ENCODE measurements at places on chromosomes 13 and 19.
A peak's percentile ranks its signal among the peaks of the same experiment; 100 is the strongest.

GRCh38 chr13:25295228-25295627, 6.2 kb upstream of the NUP58 start:
- no peak for DNase-seq

- DNase-seq = no peak
Measured at GRCh38 chr13:25225970-25226369, 53.9 kb upstream of the AMER2 start.

DNA sequence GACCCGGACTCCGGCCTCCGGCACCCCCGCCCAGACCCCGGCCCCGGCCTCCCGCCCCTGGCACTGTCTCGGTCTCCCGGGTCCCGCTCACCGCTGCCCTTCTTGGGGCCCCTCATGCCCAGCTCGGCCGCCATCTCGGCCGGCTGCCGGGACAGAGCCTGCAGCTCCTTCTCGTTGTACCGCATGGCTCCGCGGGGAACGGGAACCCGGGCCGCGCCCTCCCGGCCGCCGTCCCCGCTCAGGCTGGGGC, 140 bp downstream of the PLEKHJ1 start:
- DNase-seq = no peak

DNA sequence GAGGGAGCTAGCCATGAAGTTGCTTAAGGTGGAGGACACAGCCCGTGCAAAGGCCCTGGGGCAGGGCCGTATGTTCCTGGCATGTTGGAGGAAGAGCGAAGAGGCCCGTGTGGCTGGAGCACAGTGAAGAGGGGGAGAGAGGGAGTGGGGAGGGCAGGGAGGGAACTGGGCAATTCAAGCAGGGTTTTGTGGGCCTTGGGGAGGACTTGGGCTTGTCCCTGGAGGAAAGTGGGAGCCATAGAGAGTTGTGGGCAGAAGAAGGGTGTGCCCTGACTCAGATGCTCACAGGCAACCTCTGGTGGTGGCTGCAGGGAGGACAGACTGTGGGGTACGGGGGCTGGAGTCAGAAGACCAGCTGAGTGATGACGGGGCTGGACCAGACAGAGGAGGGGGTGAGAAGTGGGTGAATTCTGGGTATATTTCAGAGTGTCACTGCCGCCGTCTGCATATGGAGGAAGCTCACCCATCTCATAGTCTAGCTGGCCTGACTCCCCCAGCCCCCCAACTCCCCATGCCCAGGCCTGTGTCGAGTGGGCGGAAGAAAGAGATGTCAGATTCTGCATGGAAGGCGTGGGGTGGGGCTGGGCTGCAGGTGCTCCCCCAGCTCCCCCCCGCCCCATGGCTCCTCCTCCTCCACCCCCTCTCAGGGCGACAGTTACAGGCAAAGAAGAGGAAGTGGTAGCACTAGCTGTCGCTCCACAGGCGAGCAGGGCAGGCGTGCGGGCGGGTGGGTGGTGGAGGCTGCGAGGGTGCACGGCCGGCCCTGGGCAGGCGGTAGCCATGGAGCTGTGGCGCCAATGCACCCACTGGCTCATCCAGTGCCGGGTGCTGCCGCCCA, at the start of gene VAV1:
TSS of gene VAV1 (plus strand) at position 681 of the 838 bp plus-strand sequence. CDS start at position 781, 100 bp downstream.
- peak; percentile 55 for DNase-seq

GRCh38 chr19:5480427-5480836, 25.2 kb downstream of the ZNRF4 start:
- DNase-seq = no peak

- no peak for DNase-seq
Measured at GRCh38 chr19:5107432-5108122, 138.7 kb downstream of the KDM4B start.

DNA sequence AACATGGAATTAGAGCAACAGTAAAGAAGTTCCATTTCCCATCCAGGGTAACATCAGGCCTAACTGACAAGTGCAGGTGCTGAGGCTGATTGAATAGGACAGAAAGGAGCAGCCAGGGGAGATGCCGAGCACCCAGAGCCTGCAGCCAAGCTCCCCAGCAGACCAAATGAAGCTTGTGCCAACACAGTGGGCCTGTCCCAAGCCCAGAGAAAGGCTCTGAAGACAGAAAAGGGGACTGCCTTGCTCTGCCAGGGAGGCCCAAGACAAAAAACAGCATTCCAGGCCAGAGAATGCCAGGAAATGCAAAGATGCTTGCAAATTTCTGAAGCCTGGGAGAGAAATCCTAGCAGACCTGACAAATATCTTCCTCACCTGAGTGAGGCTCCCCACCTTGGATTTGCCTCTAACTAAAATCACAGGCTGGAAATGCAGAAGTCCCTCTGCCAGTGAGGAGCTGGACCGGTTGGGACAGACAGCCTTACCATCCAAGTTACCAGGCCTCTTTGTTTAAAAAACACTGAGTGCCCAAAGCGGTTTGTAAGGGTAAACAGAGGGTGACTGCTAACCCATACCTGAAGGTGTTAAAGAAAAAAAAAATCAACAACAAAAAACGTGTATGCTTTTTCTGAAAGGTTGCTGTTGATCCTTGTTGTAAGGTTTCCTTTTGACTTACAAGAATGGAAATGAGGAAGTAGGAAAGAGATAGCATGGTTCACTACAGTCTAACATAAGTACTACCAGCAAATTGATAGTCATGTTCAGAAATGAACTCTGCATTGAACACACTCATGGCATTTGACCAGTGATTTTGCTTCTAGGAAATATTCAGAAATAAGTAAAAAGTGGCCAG, 11.8 kb upstream of the HMGB1 start:
- DNase-seq = no peak

GRCh38 chr19:5143471-5144411, 174.8 kb downstream of the KDM4B start:
- DNase-seq = no peak

- no peak for DNase-seq
Measured at GRCh38 chr13:26855071-26855470, 94.5 kb upstream of the GPR12 start.

DNA sequence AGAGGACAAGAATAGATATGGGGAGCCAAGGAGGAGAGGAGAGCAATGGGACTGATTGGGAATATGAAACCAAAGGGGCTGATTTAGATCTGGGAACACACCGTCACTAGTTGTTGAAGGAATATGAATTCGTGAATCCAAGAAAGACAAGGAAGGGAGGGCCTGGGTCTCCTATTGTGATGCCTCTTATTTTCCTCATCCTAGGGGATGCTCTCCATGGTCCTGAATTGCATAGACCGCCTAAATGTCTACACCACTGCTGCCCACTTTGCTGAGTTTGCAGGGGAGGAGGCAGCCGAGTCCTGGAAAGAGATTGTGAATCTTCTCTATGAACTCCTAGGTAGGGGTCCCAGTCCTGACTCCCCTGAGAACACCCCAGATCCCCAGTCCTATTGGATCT, 21.5 kb downstream of the RYR1 start:
- no peak for DNase-seq

DNA sequence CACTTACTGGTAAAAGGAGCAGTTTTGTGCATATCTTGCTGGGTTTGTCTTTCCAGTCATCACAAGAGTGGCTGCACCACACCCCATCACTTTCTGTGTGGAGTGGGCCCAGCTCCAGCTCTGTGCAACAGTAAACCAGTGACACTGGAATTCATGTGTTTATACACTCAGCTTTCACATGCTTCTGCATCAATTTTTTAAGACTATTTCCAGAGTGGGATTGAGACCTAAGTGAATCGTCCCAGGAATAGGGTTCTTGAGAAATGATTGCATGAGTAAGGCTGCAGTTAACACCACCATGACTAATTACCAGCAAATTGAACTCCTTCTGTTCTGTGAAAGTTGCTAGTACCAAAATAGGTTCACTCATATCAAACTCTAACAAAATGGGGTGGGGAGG, 5.3 kb upstream of the CFAP97D2 start:
- DNase-seq = no peak

DNA sequence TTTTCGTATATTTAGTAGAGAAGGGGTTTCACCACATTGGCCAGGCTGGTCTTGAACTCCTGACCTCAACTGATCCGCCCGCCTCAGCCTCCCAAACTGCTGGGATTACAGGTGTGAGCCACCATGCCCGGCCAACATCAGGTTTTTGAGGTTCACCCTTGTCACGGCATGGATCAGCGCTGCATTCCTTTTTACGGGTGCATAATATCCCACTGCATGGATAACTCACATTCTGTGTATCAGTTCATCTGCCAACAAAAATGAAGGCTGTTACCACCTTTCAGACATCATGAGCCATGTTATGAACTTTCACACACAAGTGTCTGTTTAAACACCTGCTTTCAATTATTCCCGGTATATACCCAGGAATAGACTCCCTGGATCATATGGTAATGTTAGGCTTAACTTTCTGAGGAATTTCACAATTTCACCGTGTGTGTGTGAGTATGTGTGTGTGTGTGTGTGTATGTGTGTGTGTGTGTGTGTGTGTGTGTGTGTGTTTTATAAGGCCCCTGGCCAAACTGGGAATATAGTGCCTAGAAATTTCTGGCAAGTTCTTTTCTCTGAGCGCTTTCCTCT, 52.2 kb downstream of the AP1M1 start:
- no peak for DNase-seq

DNA sequence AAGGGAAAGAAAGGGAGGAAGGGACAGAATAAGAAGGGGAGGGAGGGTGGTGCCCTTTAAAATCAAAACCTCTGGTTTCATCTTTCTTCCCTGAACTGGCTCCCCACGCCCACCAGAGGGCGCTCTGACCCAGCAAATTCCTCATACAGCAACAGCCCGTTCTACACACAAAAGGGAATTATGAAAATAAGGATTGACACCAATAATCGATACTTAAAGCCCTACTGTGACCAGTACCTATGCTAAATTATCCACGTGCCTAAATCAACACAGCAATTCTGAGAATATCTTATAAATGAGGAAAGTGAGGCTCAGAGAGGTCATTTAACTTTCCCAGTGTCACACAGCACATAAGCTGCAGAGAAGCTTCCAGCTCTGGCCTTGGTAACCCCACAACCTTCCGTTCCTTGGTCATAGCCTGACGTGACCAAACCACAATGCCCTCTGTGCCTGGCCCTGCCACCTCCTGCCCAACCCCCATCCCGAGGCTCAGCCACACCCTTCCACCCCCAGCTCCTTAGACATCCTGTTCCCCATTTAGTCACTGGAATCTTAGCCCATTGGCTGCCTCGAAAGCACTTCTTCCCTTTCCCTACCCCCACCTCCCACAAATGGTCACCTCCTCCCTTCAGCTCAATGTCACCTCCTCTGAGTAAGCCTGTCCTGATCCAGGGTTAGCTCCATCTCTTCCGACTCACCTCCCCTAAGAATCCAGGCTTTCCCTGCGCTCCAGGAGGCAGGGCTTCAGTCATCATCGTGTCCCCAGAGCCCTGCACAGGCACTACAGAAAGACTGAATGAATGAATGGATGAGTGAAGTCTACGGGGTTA, 34.2 kb upstream of the PNMA8B start:
- DNase-seq = no peak

- DNase-seq = no peak
Measured at GRCh38 chr13:83007226-83007625, 875.0 kb downstream of the SLITRK1 start.

GRCh38 chr13:73870970-73871935, 263.0 kb downstream of the KLF12 start:
- DNase-seq = no peak

DNA sequence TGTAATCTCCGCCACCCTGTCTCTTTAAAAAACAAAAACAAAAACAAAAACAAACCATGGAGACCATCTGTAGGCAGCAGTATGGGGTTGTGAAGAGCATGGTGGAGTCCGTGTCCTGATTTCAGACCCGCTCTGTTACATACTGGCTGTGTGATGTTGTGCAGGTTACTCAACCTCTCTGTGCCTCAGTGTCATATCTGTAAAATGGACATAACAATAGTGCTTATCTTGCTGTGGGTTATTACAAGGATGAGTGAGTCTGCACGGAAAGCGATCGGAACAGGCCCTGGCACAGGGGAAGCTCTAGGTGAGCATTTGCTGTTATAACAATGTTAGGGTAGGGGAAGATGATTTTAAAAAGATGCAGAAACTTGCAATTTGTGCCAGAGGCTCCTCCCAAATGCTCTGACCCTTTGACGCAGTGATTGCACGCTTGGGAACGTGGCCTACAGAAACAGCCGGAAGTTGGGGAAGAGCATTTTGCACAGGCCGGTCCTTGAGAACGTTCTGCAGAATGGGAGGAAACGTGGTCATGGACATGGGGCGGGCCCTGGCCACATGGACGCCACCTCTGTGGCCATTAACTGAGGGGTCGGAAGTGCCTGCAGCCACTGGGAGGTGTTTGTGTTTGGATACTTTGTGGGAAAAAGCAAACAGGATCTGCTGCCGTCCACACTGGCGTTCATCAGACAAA, 15.7 kb upstream of the SELENOW start:
- no peak for DNase-seq
